ENCODE measurements at places on chromosomes 12 and 14.

GRCh38 chr12:66898700-66899469 is 220.0 kb upstream of the GRIP1 start:
- DNase-seq: no peak

GRCh38 chr12:96501133-96501761 is 11.9 kb downstream of the CFAP54 start:
- no peak for DNase-seq

DNA sequence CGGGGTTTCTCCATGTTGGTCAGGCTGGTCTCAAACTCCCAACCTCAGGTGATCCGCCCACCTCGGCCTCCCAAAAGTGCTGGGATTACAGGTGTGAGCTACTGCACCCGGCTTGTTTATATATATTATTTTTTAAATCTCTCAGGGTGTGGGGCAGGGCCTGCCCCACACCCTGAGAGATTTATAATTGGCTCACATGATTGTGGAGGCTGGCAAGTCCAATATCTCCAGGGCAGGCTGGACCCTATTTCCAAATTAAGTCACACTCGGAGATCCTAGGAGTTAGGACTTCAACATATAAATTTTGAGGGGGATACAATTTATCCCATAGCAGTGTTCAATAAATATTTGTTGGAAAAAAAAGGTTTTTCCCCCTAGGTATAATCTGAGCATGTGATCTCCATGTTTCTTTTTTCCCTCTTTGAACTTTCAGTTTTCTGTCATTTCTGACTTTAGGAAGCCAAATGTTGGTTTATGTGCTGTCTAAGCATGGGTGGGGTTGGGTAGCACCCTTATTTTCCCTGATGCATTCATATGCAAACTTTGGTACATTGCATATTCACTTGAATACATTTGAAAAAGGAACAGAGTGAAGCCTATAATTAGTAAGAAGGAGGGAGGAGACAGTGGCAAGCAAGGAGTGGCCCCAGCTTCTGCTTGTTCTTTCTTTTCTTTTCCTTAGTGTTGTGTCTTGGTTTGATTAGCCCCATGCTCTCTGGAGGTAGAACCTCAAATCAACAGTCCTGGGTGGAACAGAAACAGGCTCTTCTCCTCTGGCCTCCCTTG is 8.7 kb upstream of the A2ML1 start:
- DNase-seq: no peak

GRCh38 chr14:97311411-97311810 is 514.2 kb downstream of the VRK1 start:
- no peak for DNase-seq

- DNase-seq: no peak
These were observed 15.4 kb downstream of the BDKRB1 start for GRCh38 chr14:96271421-96271762.

Data from retinal pigment epithelial cell (primary cell).